ENCODE measurements at places on chromosomes 5 and 9. TPM values are rescaled to one million over a fixed set of nuclear protein-coding genes. Genes with fewer than 3 reads are reported as not detected.

The FCN1 gene
- not detected for total RNA-seq

The GPR150 gene
- total RNA-seq, result not detected

The GCNT4 gene
- total RNA-seq, result 3.6 TPM

The PTPRD gene
- 0.50 TPM for total RNA-seq

The EGFLAM gene
- 20.6 TPM for total RNA-seq
